ENCODE measurements at places on chromosomes 16 and 17.

- DNase-seq = no peak
Measured at GRCh38 chr16:12613131-12613991, 190.3 kb downstream of the CPPED1 start.

DNA sequence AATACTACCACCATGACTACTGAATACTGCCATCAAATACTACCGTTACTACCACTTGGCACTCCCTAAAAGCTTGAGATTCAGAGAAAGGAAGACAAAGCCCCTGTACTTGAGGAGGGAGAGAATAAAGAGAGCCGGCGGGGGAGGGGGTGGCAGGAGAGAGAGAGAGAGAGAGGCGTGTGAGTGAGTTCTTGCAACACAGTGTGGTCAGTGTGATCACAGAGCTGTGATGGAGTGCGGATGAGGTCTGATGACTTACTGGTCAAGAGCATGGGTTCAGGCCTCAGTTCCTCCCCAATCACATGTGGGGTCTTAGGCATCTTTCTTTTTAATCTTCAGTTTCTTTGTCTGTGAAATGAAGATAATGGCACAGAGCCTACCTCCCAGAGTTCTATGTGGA, 19.2 kb downstream of the PRKCB start:
- DNase-seq = no peak

GRCh38 chr16:49055824-49056545, 225.7 kb downstream of the CBLN1 start:
- DNase-seq = no peak

- no peak for DNase-seq
Measured at GRCh38 chr16:17346621-17347569, 123.9 kb downstream of the XYLT1 start.

DNA sequence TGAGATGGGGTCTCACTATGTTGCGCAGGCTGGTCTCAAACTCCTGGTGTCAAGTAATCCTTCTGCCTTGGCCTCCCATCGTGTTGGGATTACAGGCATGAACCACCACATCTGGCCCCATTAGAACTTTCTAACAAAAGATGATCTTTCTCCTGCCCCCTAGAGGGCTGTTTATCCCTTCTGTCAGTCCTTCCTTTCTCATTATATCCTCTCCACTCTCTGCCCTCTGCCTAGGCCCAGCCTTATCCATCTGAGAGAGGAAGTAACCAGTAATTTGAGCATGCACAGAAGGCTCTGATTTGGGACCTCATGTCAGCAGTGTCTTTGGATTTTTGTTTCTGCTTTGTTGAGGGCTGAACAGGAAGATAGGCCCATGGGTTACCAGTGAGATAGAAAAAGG, 4.4 kb upstream of the DHX40 start:
- DNase-seq = no peak

DNA sequence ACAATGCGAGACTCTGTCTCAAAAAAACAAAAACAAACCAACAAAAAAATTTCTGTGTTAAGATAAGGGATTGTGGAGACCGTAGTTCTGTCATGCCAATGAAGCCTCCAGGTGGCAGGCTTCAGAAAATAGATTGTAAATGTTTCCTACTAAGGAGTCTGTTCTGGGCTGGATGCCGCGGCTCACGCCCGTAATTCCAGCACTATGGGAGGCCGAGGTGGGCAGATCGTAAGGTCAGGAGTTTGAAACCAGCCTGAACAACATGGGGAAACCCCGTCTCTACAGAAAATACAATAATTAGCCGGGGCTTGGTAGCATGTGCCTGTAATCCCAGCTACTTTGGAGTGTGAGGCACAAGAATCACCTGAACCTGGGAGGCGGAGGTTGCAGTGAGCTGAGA, 4.4 kb upstream of the SNX29 start:
- no peak for DNase-seq

DNA sequence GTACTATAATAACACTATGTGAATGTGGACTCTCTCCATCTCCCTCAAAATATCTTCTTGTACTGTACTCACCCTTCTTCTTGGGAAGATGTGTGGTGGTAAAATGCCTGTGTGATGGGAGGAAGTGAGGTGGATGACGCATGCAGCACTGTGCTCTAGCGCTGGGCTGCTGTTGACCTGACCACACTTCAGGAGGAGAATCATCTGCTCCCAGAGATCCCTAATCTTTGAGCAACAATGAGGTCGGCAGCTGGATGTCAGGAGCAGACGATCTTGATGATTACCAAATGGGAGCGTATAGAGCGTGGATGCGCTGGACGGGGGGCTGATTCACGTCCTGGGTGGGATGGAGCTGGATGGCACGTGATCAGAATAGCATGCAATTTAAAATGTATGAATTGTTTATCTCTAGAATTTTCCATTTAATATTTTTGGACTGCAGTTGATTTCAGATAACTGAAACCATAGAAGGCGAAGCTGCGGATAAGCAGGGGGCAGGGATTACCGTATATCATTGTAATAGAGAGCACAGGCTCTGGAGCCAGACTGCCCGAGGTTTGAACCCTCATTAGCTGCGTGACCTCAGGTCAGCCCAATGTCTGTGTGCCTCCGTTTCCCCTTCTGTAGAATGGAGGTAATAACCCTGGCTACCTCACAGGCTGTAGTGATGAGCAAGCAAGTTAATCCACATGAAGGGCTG, 23.7 kb upstream of the CYLD start:
- no peak for DNase-seq

GRCh38 chr17:72152387-72152929, 31.6 kb downstream of the SOX9 start:
- no peak for DNase-seq

GRCh38 chr17:46977348-46977747, 1.7 kb downstream of the RPRML start:
- no peak for DNase-seq

- DNase-seq = no peak
Measured at GRCh38 chr17:13583996-13584700, 17.6 kb downstream of the HS3ST3A1 start.

- no peak for DNase-seq
Measured at GRCh38 chr17:76958974-76959373, 90.8 kb downstream of the MGAT5B start.

DNA sequence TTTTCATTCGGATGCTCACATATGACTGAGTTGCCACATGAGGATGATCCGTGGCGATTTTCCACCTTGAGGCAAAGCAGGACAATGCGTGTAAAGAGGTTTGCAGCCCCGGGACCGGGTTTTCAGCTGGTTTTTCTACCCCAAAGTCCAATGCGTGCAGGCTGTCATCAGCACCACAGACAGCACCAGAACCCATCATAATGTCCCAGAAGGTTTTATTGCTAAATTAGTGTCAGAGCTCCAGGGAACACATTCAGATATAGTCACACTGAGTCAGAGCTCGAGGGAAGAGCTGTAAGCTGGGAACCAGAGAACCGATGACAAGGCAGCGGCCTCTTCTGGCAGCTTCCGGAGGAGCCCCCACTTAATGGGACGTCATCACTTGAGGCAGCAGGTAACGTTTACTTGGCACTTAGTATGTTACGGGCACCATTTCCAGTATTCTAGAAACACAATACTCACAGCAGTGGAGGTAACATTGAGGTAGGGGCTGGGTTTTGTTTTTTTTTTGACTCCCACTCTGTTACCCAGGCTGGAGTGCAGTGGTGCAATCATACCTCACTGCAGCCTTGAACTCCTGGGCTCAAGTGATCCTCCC, 8.9 kb upstream of the NAGPA start:
- no peak for DNase-seq

DNA sequence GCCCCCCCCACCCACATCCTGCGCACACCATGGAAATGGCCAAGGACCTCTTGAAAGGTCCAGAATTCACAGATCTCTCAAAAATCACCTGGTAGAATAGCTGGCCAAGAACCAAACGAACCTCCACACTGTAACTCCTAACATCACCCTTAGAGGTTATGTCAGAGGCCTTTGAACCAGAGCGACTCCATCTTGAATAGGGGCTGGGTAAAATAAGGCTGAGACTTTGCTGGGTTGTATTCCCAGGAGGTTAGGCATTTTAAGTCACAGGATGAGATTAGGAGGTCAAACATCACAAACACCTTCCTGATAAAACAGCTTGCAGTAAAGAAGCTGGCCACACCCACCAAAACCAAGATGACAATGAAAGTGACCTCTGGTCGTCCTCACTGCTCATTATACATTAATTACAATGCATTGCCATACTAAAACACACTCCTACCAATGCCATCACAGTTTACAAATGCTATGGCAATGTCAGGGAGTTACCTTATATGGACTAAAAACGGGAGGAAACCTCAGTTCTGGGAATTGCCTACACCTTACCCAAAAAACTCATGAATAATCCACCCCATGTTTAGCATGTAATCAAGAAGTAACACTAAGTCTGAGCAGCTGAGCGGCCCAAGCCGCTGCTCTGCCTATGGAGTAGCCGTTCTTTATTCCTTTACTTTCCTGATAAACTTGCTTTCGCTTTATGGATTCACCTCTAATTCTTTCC, 34.8 kb downstream of the SYCE1L start:
- DNase-seq = no peak

DNA sequence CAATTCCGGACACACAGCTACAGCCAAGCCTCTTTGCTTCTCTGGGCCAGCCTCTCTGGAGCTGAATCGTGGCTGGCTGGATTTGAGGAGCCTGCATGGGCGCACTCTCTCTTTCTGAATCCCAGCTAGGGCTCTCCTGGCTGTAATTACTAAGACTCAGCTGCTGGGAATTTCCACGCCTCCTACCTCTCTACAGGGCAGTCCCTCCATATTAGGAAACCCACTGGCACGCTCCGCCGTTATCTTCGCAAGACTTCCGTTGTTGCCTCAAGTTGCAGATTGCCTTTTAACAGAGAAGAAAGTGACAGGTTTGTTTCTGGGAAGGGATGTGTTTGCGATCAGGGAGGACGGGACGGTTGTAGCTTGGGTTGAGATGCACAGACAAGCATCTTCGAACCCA, 188.4 kb upstream of the NLRP1 start:
- DNase-seq = no peak

DNA sequence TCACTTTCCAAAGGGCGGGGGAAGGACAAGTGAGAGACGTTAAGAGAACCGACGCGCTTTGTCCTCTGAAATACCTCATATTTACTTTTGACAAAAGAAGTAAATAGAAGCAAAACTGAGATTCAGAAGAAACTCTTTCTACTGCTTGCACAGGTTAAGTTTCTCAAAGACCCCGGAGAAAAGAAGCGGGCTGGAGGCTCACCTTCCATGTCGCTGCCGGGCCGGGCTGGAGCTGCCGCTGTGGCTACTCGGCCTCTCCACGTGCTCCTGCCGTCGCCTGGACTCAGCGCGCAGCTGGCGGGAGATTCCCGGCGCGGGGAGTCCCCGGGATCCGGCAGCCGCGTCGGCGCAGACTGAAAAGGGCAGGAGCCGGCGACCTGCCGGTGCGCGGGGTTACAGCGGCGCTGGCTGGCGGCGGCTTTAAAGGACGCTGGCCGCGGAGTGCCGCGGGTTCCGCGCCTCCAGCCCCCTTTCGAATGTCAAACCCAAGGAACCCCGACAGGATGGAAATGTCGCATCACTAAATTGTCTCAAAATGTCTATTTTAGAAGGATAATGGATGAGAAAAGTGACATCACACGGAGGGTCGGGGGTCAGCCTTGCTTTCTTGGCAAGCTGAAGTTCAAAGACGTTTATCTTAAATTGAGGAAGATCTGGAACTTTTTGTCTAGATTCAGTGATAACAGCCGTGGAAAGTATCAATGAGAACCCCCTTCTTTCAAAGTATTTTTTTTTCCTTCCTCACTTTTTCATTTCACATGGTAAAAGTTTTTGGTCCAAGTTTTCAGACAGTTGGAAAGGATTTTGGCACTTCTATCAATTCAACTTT, at the start of gene IKZF3:
Gene IKZF3, minus strand, starts transcription at position 395 of the 829 bp plus-strand sequence. Its CDS starts 186 bp downstream, at position 209.
- DNase-seq = peak; percentile 58

- DNase-seq = no peak
Measured at GRCh38 chr17:76868669-76869495, 678 bp downstream of the MGAT5B start.

GRCh38 chr16:88494335-88495154, 41.5 kb downstream of the ZFPM1 start:
- DNase-seq = no peak

- DNase-seq = no peak
Measured at GRCh38 chr16:49183911-49184310, 97.7 kb downstream of the CBLN1 start.

GRCh38 chr16:88978608-88979346, 1.8 kb upstream of the CBFA2T3 start:
- no peak for DNase-seq

- no peak for DNase-seq
Measured at GRCh38 chr16:13780406-13781168, 139.4 kb upstream of the ERCC4 start.

DNA sequence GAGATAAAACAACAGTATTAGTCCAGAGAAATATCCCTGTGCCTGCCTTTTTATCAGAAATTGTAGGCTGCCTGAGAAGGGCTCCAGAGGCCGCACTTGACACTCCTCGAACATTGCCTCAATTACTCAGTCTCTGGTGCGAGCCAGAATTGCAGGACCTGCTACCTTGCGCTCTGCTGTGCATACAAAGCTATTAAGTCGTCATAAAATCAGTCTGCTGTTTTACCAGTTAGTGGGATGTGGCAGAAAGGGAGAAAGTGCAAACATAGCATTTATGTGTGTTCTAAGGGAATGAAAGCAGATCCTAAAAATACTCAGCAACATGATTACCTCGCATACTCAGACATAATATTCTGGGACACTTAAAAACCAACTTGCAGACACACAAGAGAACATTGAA, 70.6 kb downstream of the TMC6 start:
- no peak for DNase-seq

DNA sequence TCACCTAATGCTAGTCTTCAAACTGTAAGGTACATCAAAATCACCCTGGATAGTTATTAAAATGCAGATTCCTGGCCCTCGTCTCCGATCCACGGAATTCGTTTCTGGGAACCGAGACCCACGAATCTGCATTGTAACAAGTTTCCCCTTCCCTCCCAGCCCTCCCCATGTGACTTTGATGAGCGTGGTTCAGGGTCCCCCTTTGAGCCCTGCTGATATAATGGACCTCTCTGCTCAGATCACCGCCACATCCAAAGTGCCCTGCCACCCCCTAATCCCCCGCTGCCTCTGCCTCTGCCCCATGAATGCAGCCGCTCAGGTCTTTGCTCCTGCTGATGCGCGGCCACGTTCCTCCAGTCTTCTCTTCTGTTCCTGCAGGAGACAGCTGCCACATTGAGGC, 283.1 kb downstream of the SNX29 start:
- DNase-seq = no peak

Data from stimulated activated CD8-positive, alpha-beta memory T cell treated with anti-CD3 and anti-CD28 coated beads, Interleukin-7, amount 100 ng/mL, for 24 hours (primary cell).